Type B pancreatic cell (in vitro differentiated cells): ENCODE measurements at places on chromosomes 1 and 21.

DNA sequence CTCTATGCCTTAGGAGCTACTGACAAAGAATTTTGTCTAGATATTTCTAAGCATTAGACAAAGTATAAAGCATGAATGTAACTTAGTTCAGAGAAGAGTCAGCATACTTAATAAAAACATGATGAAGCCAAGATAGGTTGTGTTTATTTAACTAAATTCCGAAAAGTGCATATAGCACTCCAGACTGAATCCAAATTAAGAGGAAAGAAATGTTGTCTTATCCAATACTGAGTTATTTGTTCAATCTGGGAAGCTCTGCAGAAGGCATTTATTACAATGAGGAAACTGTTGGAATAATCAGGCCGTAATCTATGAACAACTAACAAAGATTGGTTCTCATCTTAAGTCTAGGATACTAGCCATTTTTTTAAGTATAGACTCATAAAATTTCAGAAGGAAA is 100.2 kb downstream of the TNFSF18 start:
- no peak for DNase-seq
- H3K27ac ChIP-seq: no peak overlapping the region
- H3K27me3 ChIP-seq: no peaks in the 10 kb centered on the region
- H3K4me3 ChIP-seq: no peak overlapping the region
- H3K4me1 ChIP-seq: no peaks in the 10 kb centered on the region

- no peak overlapping the region for H3K27ac ChIP-seq
- H3K27me3 ChIP-seq: no peaks in the 10 kb centered on the region
- H3K4me3 ChIP-seq: no peak overlapping the region
- no peaks in the 10 kb centered on the region for H3K36me3 ChIP-seq
Observed at GRCh38 chr1:184199036-184199435, 147.5 kb downstream of the TSEN15 start.

GRCh38 chr1:245493029-245493428 is 338.2 kb downstream of the KIF26B start:
- H3K4me1 ChIP-seq: no peaks in the 10 kb centered on the region
- peaks cover 3% of the 10 kb centered on the region for H3K36me3 ChIP-seq
- no peak for DNase-seq
- peaks cover 3% of the 10 kb centered on the region for H3K27me3 ChIP-seq

DNA sequence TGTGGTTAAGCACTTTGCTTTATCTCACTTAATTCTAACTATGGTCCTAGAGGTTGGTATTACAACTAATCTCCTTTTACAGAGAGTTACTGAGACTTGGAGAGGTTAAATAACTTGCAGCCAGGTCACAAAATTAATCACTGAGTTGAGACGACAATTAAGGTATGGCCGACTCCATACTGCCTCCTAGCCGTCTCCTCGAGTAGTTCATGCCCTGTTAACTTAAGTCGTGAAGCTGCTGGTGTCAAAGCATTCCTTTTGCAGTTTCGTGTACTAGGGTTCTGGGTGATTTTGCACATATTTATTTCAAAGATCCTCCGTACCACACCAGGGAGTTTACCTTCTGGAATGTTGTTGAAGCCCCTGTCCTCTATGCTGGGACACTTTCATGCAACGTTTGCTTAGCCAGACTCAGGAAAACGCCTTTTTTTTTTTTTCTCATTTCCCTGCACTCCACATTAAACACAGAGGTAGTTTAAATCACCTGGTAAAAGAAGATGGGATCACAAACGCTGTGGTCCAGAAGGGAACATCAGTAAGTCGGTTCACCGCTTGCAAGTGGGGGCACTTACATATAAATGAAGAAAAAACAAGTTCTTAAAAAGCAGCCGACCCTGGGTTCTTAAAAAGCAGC is 570 bp upstream of the NEK7 start:
- H3K4me1 ChIP-seq: peaks cover 27% of the 10 kb centered on the region
- no peaks in the 10 kb centered on the region for H3K36me3 ChIP-seq
- H3K27ac ChIP-seq: peak overlapping the region; percentile 95
- no peaks in the 10 kb centered on the region for H3K27me3 ChIP-seq
- peak overlapping the region; percentile 91 for H3K4me3 ChIP-seq
- no peak for DNase-seq

- no peaks in the 10 kb centered on the region for H3K36me3 ChIP-seq
- H3K27me3 ChIP-seq: no peaks in the 10 kb centered on the region
- no peak for DNase-seq
- H3K27ac ChIP-seq: no peak overlapping the region
- no peak overlapping the region for H3K4me3 ChIP-seq
- peaks cover 3% of the 10 kb centered on the region for H3K4me1 ChIP-seq
Observed at GRCh38 chr1:220425852-220426251, 102.1 kb upstream of the MARK1 start.

GRCh38 chr1:63537940-63538339 is 14.6 kb downstream of the EFCAB7 start:
- H3K27me3 ChIP-seq: no peaks in the 10 kb centered on the region
- no peak overlapping the region for H3K27ac ChIP-seq
- no peak for DNase-seq
- H3K4me1 ChIP-seq: no peaks in the 10 kb centered on the region
- H3K36me3 ChIP-seq: peaks cover 4% of the 10 kb centered on the region

- no peaks in the 10 kb centered on the region for H3K27me3 ChIP-seq
- H3K4me3 ChIP-seq: no peak overlapping the region
- DNase-seq: no peak
Observed at GRCh38 chr1:164571333-164571732, 12.3 kb downstream of the PBX1 start.

- DNase-seq: no peak
- H3K27me3 ChIP-seq: no peaks in the 10 kb centered on the region
- no peak overlapping the region for H3K27ac ChIP-seq
- H3K4me3 ChIP-seq: no peak overlapping the region
- peaks cover 6% of the 10 kb centered on the region for H3K36me3 ChIP-seq
Observed at GRCh38 chr1:87170931-87171598, 157.6 kb upstream of the LMO4 start.

DNA sequence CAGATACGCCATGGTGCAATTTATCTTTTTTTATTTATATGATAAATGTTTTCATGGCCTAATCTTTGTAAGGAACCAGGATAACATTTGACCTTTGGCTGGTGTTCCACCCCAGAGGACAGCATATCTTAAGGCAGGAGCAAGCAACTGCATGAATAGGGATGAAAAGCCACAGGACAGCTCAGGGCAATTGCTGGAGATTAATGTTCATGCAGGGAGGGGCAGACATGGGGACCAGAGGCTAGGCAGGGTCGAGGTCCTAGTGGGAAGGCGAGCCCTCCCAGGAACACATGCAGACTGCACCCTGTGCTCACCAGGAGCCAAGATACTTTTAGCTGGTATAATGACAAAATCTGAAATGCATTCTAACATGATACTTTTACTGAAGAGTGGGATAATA is 74.4 kb upstream of the HAO2 start:
- H3K27ac ChIP-seq: peak overlapping the region; percentile 5
- peaks cover 3% of the 10 kb centered on the region for H3K36me3 ChIP-seq

DNA sequence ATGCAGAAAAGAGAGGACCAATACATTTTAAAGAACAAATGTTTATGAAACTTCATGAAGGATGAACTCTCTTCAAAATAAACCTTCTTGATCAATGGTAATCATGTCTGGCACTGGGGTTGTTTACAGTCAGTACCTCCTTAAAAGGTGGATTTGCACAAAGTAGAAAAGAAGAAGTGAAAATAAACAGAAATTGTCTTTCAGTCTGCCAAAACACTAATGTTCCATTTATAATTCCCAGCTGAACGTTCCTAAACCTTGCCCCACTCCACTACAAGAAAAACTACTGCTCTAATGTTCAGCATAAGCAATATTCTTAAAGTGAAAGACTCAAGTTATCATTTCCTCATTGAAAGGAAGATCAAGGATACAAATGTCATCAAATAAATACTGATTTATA is 86.2 kb downstream of the EIF4G3 start:
- no peak overlapping the region for H3K27ac ChIP-seq
- DNase-seq: no peak
- no peak overlapping the region for H3K4me3 ChIP-seq
- no peaks in the 10 kb centered on the region for H3K27me3 ChIP-seq
- H3K4me1 ChIP-seq: peaks cover 5% of the 10 kb centered on the region

DNA sequence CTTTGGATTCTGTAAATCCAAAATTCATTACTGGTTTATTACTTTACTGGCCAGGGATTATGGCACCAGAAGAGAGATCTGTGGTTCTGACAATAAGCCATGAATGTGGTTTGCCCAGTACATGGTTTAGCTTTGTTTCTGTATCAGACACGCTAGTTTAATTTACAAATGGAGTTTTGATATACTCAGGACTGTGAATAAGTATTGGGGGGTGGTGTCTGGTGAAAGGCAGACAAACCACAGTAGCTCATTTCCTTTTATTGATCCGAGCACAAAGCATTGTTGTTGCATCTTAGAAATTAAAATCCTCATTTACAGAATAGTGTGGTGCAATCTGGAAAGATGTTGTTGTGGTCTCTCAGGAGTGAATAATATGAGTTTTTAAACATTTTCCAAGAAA is 96.0 kb downstream of the ST6GALNAC3 start:
- no peaks in the 10 kb centered on the region for H3K27me3 ChIP-seq
- H3K4me3 ChIP-seq: no peak overlapping the region
- no peak overlapping the region for H3K27ac ChIP-seq
- H3K4me1 ChIP-seq: no peaks in the 10 kb centered on the region

DNA sequence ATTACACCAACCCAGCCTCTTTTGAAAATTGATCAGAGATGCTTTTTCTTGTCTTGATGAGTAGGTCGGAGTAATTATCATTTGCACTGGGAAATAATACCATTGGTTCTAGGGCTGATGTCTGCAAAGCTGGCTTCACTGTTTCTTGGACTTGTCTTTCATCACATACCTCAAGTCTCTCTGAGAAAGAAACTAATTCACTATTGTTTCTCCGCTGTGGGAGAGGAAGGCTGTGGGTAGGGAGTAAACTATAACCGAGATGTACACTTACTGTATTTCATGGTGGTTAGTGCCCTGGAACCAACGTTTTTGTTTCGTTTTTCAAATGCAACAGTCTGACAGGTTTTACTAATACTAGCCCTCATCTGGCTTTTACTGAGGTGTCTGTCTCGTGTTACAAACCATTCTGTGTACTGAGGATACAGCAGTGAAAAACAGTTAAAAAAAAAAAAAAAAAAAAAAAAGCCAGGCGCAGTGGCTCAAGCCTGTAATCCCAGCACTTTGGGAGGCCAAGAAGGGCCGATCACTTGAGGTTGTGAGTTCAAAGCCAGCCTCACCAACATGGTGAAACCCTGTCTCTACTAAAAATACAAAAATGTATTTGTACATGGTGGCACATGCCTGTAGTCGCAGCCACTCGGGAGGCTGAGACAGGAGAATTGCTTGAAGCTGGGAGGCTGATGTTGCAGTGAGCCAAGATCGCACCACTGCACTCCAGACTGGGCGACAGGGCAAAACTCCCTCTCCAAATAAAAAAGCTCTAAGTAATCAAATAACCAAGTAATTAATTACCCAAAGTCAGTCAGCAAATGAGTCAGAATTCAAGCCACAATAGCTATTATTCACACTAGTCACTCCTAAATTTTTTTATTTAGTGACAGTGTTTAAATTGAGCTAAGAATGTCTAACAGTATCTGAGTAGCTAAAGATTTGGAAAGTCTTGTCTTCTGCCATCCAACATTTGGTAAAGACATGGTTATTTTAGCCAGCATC is 23.3 kb downstream of the TOMM20 start:
- peaks cover 17% of the 10 kb centered on the region for H3K36me3 ChIP-seq
- peak overlapping the region; percentile 88 for H3K4me3 ChIP-seq
- no peaks in the 10 kb centered on the region for H3K27me3 ChIP-seq

DNA sequence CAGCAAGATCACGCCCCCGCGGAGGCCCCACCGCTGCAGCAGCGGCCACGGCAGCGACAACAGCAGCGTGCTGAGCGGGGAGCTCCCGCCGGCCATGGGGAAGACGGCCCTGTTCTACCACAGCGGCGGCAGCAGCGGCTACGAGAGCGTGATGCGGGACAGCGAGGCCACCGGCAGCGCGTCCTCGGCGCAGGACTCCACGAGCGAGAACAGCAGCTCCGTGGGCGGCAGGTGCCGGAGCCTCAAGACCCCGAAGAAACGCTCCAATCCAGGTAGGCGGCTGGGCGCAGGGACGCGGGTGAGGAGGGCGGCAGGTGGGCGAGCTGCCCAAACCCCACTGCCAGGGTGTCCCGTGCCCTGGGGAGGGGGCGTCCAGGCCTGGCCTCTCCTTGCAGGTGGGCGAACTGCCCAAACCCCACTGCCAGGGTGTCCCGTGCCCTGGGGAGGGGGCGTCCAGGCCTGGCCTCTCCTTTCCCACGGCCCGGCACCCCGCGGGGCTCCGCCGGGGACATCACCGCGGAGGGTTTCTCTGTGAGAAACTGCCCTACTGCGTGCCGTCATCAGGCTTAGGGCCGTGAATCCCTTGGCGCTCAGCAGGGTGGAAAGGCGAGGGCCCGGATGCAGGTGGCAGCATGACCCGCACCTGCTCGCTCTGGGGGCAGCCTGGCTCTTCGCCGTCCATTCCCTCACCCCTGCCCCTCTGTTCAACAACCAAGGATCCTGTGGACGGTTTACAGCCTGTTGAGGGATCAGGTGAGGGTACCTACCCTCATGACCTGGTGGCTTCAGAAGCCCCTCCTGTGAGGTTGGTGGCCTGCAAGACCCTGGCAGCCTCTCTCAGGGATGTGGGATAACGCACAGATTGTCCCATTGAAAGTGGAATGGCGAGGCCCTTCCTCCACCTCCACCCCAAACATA is 534.0 kb downstream of the KIF26B start:
- no peak overlapping the region for H3K4me3 ChIP-seq
- no peaks in the 10 kb centered on the region for H3K36me3 ChIP-seq
- no peak overlapping the region for H3K27ac ChIP-seq
- peaks cover 17% of the 10 kb centered on the region for H3K4me1 ChIP-seq

GRCh38 chr1:116312681-116313069 is 60.4 kb upstream of the ATP1A1 start:
- H3K27ac ChIP-seq: peak overlapping the region; percentile 87
- H3K4me3 ChIP-seq: no peak overlapping the region
- no peaks in the 10 kb centered on the region for H3K27me3 ChIP-seq
- peaks cover 31% of the 10 kb centered on the region for H3K4me1 ChIP-seq
- H3K36me3 ChIP-seq: no peaks in the 10 kb centered on the region
- no peak for DNase-seq

DNA sequence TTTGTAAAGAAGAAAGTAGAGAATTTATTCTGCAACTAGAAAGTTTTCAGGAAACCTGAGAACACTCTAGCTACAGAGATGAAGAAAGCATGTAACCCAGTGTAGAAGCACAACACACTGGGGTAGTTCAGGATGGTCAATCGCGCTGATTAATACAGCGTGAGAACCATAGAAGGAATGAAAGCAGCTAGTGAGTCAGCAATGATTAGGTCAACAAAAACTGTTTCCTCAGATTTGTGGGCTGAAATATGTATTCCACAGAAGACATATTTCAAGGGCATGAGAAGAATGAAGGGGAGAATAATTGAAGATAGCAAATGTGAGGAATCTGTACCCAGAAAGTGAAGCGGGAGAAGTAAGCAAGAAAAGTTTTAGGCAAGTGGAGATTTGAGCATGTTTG is 97.8 kb upstream of the ADGRL2 start:
- no peaks in the 10 kb centered on the region for H3K27me3 ChIP-seq
- H3K36me3 ChIP-seq: no peaks in the 10 kb centered on the region
- peak overlapping the region; percentile 49 for H3K4me3 ChIP-seq

DNA sequence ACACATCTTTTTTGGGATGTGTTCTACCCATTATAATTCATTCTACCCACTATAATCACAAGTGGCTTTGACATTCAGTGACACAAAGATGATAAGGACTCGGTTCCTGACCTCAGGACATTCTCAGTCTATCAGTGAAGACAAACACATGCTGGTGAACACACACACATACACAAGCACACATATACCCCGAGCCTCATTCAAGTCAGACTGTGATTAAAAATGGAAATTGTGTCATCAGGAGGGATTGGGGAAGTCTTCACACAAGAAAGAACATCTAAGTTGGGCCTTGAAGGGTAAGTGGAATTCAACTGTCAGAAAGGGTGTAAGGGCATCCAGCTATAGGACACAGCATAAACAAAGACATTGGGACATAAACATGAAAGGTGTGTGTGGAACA is 2.6 kb upstream of the LAD1 start:
- H3K4me3 ChIP-seq: no peak overlapping the region
- peaks cover 17% of the 10 kb centered on the region for H3K27me3 ChIP-seq
- H3K27ac ChIP-seq: no peak overlapping the region
- peaks cover 6% of the 10 kb centered on the region for H3K36me3 ChIP-seq
- no peak for DNase-seq
